ENCODE measurements at places on chromosomes 3 and 15. TPM values are rescaled to one million over a fixed set of nuclear protein-coding genes. Genes with fewer than 3 reads are reported as not detected.

GRCh38 chr15:70088887-70089691 lies 8.6 kb downstream of the TLE3 start:
- no peak for DNase-seq

DNA sequence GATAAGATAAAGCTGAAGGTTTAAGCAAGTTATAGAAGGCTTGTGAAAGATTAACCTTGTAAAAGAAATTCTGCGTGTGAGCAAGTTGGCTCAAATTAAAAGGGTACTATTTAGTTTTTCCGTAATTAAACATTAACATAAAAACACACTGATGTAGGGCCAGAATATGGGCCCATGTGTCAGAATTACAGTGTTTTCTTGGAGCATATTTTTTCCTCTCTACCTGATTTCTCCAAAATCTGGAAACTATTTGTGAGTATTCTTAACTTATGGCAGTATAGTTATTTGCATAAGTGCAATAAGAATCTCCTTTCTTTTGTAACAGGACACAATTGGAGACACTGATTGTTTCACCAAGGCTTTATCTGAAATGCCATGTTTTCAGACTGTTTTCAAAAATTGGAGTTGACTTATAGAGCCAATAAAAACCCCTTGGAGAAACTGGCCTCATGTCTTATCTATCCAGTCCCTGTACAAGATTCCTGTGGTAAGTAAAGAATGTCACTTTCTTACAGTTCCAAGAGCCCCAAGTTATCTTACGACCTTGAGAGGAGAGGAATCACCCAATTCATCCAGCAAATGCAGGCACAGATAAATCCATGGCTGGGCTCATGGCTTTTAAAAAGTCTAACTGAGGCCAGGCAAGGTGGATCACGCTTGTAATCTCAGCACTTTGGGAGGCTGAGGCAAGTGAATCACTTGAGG lies 47.8 kb upstream of the P2RY1 start:
- DNase-seq, result no peak

Gene RBPMS2
- 0.12 TPM for total RNA-seq

Gene GP9
- not detected for total RNA-seq

Gene ZNF654
- total RNA-seq, result 15.6 TPM

All from activated CD4-positive, alpha-beta memory T cell treated with anti-CD3 and anti-CD28 coated beads for 36 hours (primary cell).